ENCODE measurements at places on chromosomes 7 and 10. TPM values are rescaled to one million over a fixed set of nuclear protein-coding genes. Genes with fewer than 3 reads are reported as not detected.
A peak's percentile ranks its signal among the peaks of the same experiment; 100 is the strongest.

The NUTM2A gene
- total RNA-seq = 0.69 TPM

DNA sequence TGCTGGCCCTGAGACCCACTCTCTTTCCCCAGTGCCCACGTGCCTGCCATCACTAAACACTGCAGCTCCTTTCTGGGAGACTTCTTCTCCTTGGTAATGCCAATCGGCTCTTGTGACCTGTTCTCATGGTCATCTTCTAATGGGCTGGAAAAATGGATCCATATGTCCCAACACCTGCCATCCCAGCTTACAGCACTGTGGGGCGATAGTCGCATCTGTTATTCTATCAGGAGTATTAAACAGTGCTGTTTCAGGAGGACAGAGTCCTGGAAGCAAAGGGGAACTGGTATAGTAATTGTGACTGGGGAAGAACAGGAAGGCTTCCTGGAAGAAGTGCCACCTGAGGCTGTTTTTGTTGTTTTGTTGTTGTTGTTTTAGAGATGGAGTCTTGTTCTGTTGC lies 411.2 kb downstream of the GLRX3 start:
- DNase-seq = no peak

DNA sequence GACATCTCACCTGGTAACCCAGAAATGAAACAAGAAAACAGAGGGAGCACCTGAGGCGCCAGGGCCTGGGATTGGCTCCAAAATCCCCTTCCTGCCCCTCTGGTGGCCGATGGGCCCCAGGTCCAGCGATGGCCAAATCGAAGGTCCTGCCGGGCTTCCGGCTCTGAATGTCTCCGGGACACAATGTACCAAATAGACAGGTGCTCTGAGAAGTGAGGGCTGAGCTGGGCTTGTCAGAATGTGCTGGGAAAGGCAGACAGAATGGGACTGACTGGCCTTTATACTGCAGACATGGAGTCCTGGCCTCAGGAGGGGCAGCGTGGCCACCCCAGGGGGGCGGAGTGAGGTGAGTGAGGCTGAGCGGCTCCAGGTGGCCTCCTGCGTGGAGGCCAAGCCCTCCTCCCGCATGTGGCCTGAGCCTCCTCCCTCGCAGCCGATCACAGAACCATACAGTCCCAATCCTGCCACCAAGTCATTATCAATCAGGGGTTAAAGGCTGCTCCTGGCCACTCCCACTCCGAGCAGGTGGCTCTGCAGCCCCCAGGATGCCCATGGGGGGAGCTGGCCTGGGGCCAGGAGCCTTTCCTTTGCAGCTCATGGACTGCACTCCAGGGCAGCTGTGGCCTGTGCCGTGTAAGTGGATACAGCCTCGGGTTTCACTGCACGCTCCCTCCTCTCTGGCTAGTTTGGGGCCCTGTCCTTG lies 185.5 kb downstream of the ADARB2 start:
- DNase-seq = no peak

- no peak for DNase-seq
These were observed 9.3 kb upstream of the SEC24C start for GRCh38 chr10:73734796-73735305.

DNA sequence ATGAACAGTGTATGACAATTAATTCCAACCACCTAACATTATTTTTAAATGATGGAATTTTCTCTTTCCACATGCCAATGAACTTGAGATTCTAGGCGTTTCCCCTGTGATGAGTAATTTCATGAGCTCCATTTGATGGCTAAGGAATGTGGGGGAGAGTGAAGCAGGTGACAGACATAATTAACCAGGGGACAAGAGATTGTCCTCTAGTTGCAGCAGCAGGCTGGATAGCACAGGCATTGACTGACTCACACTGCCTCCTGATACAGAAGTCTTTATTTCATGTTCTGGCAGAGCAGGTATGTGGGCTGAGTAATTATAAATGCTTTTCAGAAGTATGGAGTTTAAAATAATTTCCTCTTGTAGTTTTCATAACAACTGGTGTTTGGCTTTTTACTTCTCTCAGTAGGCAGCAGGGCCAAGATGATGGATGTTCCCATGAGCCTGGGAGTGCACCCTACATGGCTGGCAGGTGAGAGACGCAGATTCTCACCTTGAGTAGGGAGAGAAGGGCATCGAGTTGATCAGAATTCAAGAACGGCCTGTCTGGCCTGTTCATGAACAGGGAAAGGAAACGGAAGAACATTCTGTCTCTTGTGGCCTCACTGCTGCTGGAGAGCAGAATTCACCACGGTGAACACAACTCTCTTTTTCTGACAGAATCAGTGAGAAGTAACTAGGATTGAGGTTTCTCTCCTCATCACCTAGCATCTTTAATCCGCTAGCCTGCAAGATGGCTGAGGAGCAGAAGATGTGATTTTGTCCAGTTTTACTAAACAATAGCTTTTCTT lies 118.8 kb downstream of the AOAH start:
- peak; percentile 42 for DNase-seq

DNA sequence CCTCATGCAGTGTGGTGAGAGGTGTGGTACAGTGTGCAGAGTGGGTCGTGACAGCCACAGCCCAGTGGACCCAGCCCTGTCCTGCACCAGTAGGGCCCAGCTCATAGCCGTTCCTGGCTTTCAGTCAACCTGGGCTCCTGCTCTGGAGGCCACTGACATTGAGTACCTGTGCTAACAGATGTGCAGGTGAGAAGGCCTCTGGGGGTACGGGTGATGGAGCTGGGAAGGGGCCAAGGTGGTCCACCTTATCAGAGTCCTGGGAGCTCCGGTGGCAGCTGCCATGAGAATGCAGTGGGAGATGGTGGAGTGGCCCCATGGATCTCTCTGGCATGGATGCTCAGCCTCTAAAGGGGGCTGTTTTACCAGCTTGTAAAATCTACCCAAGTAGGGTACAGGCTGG lies 6.1 kb upstream of the TBRG4 start:
- no peak for DNase-seq

GRCh38 chr10:88395677-88396076 lies 187.4 kb downstream of the RNLS start:
- DNase-seq = no peak

DNA sequence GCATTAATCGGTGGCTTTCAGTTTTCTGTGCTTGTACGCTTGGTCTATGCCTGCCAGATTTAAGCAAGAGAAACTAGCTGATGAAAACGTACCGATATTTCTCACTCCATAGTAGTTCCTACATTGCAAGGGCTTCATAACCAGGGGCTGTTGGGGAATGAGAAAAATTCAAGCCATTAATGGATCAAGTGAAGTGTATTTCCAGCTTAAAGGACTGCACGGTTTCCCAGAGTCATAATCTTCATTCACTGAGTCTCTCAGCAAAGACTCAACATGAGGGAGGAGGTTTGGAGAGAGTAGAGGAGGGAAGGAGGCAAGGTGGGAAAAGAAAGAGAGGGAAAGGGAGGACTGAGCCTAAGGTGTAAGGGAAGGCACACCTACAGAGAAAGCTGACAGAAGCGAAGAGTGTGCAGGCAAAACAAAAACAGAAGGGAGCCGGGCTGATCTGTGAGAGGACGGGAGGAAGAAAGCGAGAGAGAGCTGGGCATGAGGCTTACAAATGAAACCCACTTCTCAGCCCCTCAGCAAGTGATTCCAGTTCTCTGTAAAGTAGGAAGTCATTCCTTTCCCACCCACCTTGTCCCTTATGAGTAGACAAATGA lies 625 bp downstream of the GIMAP2 start:
- no peak for DNase-seq

GRCh38 chr10:71158902-71159301 lies 53.5 kb upstream of the UNC5B start:
- no peak for DNase-seq

The MSS51 gene
- 0.80 TPM for total RNA-seq

- no peak for DNase-seq
These were observed 199.4 kb upstream of the NPVF start for GRCh38 chr7:25427721-25428120.

GRCh38 chr7:150685219-150686029 lies at the start of gene GIMAP2:
Gene GIMAP2 (plus strand): TSS chr7:150685706. CDS start chr7:150687060, 1,354 bp downstream.
- no peak for DNase-seq

DNA sequence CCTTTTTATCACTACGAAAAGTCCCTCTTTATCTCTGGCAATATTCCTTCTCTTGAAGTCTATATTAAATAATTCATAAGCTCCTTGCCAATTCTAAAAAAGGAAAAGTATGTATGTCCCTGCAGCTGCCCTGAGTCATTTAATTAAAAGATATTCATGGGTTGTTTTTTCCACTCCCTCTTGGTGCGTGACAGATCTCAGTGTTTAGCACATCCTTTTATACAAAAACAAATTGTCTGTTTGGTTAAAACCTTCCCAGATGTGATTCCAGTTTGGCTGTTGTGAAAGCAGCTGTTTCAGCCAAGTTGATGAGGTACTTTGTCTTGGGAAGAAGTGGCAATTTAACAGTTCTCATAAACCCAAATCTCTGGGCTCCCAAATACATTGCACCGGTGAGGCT lies 33.8 kb upstream of the PRLHR start:
- DNase-seq = no peak

The PSD gene
- total RNA-seq = 0.43 TPM

The OR2A7 gene
- 2.0 TPM for total RNA-seq

The HTRA1 gene
- total RNA-seq = 35.7 TPM

GRCh38 chr7:44382459-44383265 lies 57.3 kb upstream of the CAMK2B start:
- DNase-seq = no peak

The ITGA8 gene
- 0.06 TPM for total RNA-seq

GRCh38 chr10:130220251-130221185 lies 84.3 kb downstream of the GLRX3 start:
- no peak for DNase-seq

- DNase-seq = peak; percentile 18
These were observed 119.5 kb downstream of the SPDYE5 start for GRCh38 chr7:75611557-75612178.

- no peak for DNase-seq
These were observed 1020.6 kb downstream of the XPNPEP1 start for GRCh38 chr10:108902619-108903285.

DNA sequence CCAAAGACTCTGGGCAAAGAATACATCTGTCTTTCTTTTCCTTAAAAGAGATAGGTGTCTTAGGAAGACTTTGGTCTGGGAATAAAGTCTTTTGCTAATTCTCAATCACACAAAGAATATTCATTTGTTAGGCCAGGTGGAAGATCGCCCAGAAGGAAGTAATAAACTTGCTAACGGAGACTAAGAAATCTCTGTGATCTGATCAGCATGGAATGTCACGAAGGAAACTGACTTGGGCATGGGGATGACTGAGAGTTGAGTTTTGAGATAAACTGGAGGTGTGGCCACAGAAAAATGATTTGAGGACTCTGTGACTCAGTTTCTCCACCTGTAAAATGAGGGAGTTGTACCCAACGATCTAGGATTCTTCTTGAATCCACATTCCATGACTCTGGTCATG lies 161.1 kb upstream of the SVIL start:
- no peak for DNase-seq

- DNase-seq = no peak
These were observed 6.7 kb upstream of the FAM180A start for GRCh38 chr7:135755351-135755753.

DNA sequence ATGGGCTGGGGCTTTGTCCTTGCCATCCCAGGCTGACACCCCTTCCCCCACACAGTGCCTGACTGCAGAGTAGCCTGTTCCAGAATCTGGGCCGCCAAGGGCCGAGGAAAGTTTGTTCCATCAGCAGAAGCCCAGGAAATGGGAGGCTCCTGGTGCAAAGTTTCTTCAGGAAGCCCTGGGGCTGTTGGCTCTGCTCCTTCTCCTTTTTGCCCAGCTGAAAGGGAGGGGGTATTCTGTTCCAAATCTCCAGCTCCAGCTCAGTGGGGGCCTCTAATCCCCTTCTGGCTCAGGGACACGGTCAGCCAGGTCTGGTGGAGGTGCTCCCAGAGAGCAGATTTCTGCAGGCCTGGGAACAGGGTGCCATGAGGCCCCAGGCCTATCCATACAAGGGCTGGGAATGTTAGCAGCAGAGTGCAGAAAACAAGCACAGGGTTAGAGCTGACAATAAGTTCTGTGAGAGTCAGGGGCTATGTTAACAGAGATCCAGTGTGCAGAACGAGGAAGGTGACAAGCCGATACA lies 399.5 kb downstream of the RPS24 start:
- DNase-seq = no peak

The DEPP1 gene
- 7.4 TPM for total RNA-seq

- DNase-seq = no peak
These were observed 9.9 kb downstream of the TAS2R41 start for GRCh38 chr7:143487566-143487965.

The MORN4 gene
- total RNA-seq = 3.6 TPM

The ZPBP gene
- total RNA-seq = not detected

GRCh38 chr7:36281945-36282717 lies 107.5 kb upstream of the ANLN start:
- DNase-seq = no peak

The SRRM3 gene
- total RNA-seq = 0.07 TPM

DNA sequence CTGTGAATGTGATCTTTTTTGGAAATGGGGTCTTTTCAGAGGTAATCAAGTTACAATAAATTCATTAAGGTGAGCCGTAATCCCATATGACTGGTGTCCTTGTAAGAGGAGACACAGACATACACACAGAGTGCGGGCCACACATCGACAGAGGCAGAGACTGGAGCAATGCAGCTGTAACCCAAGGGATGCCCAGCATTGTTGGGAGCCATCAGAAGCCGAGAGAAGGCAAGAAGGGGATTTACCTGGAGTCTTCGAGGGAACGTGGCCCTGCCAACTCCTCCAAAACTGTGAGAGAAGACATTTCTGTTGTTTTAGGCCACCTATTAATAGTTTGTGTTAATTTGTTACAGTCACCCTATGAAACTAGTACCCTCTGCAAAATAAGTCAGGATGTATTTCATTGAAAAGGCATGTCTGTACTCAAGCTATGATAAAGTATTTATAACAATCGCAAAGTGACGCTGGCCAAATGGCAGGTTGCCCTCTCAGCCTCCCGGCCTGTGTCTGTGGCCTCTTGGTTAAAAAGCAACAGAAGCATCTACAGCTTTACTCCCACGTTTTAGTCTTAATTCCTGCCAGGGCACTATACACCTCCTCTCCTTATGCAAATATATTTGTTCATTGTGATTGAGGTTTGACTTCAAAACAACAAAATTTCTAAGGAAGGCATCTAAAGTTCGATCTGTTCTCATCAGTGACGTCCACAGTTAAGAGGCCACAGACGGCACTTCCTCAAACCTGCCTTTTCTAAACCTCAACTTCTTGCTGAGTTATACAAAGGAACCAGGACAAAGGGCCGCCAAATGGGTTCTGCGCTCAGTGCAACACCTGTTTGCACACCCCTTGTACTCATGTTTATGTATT lies 46.8 kb downstream of the HIPK2 start:
- no peak for DNase-seq

The ZNF775 gene
- 8.6 TPM for total RNA-seq

GRCh38 chr7:112573302-112574039 lies 92.7 kb downstream of the LSMEM1 start:
- peak; percentile 22 for DNase-seq

GRCh38 chr7:14892961-14893360 lies 9.6 kb downstream of the DGKB start:
- no peak for DNase-seq

The FAM25A gene
- total RNA-seq = not detected

DNA sequence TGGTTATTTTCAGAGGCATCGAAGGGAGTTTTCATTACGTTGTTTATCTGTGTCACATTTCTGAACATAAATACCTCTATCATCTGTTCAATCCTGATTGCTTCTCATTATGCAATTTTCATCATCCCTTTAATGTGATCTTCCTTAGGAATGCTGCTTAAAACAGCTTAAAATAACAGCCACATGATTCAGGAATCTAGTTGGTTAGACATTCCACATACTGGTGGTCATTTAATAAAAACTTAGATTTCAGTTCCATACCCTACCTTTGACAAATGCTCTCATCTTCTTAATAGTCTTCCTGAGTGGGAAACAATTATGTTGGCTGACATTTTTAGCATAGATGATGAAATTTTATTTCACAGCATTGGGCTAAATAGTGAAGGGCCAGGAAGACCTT lies 191.3 kb upstream of the CDCA7L start:
- DNase-seq = no peak

The PNLIP gene
- total RNA-seq = not detected
